ENCODE measurements at places on chromosomes 1 and 21.

GRCh38 chr1:200666309-200666708 lies 3.4 kb downstream of the DDX59 start:
- H3K36me3 ChIP-seq, result no peaks in the 10 kb centered on the region
- H3K27ac ChIP-seq, result no peak overlapping the region
- DNase-seq, result no peak
- peaks cover 15% of the 10 kb centered on the region for H3K4me1 ChIP-seq

- no peak overlapping the region for H3K27ac ChIP-seq
- no peak for DNase-seq
- H3K27me3 ChIP-seq, result no peaks in the 10 kb centered on the region
- H3K4me1 ChIP-seq, result no peaks in the 10 kb centered on the region
Observed at GRCh38 chr1:171075041-171075440, 15.7 kb upstream of the FMO3 start.

GRCh38 chr1:56249234-56249633 lies 330.1 kb downstream of the PLPP3 start:
- no peaks in the 10 kb centered on the region for H3K27me3 ChIP-seq
- DNase-seq, result no peak
- no peaks in the 10 kb centered on the region for H3K36me3 ChIP-seq
- H3K4me1 ChIP-seq, result no peaks in the 10 kb centered on the region

- no peak overlapping the region for H3K4me3 ChIP-seq
- H3K36me3 ChIP-seq, result no peaks in the 10 kb centered on the region
- no peaks in the 10 kb centered on the region for H3K27me3 ChIP-seq
- no peak overlapping the region for H3K27ac ChIP-seq
- no peak for DNase-seq
- H3K4me1 ChIP-seq, result no peaks in the 10 kb centered on the region
Observed at GRCh38 chr21:35107520-35107919, 58.4 kb upstream of the RUNX1 start.

- H3K27ac ChIP-seq, result no peak overlapping the region
- H3K4me1 ChIP-seq, result no peaks in the 10 kb centered on the region
- H3K4me3 ChIP-seq, result no peak overlapping the region
- H3K27me3 ChIP-seq, result no peaks in the 10 kb centered on the region
Observed at GRCh38 chr1:186813420-186813819, 15.3 kb upstream of the PLA2G4A start.
